ENCODE measurements at places on chromosomes 12 and 14. TPM values are rescaled to one million over a fixed set of nuclear protein-coding genes. Genes with fewer than 3 reads are reported as not detected.

- no peak for DNase-seq
Observed at GRCh38 chr12:10140001-10140400, 10.0 kb upstream of the CLEC7A start.

DNA sequence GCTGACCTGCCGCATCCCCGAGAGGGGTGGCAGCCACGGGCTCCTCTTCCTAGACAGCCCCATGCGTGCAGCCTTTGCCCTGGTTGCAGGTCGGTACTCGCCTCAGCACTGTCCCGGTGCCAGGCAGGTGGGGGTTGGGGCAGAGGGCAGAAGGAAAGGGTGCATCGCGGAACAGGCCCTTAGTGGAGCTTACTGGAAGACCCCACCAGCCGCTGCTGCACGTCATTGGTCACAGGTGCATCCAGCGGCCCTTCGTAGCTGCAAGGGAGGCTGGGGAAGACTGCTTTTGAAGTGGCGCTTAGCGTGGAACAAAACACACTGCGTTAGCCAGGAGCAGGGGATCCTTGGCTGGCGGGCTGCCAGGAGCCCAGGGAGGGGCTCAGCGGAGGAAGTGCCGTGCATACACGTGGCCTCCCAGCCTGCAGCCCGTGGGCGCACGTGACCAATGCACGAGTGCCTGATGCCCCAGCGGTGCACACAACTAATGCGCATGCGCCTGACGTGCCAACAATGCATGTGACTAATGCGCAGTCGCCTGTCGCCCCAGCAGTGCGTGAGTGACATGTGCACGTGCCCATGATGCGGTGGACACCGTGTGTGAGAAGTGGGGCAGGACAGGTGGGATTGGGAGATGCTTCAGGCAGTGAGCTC is 5.0 kb upstream of the EP400 start:
- DNase-seq, result no peak

- no peak for DNase-seq
Observed at GRCh38 chr12:85823436-85824180, 12.6 kb downstream of the RASSF9 start.

The VASH1 gene
- 1.6 TPM for total RNA-seq

DNA sequence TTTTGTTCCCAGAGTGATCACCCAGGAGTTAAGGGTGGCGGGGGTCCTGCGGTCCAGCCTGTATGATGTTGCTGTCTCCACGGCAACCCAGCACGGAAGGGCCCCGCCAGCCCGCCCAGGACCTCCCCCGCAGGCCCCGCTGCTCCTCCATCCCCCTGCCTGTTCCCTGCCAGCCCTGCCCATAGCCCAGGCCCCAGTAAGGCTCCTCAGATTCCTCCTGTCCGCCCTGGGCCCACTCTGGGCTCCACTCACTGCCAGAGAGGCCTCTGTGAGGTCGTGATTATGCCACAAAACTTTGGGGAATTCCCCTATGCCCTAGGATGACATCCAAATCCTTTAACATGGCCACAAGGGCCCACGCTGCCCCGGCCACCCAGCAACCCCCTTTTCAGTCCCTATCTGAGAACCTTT is 20.8 kb downstream of the HSP90AA1 start:
- no peak for DNase-seq

- DNase-seq, result no peak
Observed at GRCh38 chr14:63672417-63673180, 30.9 kb upstream of the WDR89 start.

- peak; percentile 86 for DNase-seq
Observed at GRCh38 chr12:111766608-111767361, at the start of gene ALDH2. Gene ALDH2, plus strand, starts transcription at chr12:111766933. Its CDS starts 50 bp downstream, at chr12:111766983.

The CCDC177 gene
- not detected for total RNA-seq

DNA sequence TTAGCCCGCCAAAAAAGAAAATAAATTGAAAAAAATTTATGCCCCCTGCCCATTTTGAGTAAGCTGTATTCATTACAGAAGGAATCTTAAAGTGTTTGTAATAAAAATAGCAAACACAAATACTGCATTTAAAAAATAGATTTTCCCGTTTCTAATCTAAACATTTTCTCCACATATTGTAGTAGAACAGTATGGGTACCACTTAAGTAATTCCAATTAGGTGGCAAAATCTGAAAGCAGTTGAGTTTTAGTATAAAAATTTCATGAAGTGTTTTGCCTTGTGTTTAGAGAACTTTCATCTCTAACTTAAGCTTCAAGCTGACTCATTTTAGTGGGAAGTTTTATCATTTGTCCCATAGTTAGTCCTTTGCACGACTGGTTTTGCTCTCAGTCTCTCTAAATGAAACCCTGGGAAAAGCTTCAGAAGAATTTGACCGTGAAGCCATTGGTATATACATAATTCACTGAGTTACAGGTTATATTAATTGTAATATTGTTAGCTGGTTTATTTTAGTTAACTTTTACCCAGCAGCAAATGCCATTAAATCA is 214.6 kb downstream of the ERC1 start:
- no peak for DNase-seq

- DNase-seq, result no peak
Observed at GRCh38 chr14:102830474-102831045, 53.3 kb downstream of the TRAF3 start.

The AGAP2 gene
- total RNA-seq, result 3.2 TPM

The TCL1A gene
- total RNA-seq, result not detected

DNA sequence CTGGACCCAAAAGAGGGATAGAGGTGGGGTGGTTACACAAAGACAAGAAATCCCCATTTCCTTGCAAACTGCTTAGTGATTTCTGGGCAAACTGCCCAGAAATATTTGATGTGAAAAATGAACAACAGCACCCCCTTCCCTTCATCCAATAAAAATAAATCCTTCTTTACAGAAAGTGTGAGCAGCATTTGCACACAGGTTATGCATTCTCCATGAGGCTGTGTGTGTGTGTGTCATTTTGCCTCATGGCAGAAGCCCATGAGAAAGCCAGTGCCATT is 17.2 kb upstream of the NRXN3 start:
- DNase-seq, result no peak

The LRRC43 gene
- total RNA-seq, result not detected

- DNase-seq, result no peak
Observed at GRCh38 chr12:79897617-79898016, 37.3 kb downstream of the PPP1R12A start.

DNA sequence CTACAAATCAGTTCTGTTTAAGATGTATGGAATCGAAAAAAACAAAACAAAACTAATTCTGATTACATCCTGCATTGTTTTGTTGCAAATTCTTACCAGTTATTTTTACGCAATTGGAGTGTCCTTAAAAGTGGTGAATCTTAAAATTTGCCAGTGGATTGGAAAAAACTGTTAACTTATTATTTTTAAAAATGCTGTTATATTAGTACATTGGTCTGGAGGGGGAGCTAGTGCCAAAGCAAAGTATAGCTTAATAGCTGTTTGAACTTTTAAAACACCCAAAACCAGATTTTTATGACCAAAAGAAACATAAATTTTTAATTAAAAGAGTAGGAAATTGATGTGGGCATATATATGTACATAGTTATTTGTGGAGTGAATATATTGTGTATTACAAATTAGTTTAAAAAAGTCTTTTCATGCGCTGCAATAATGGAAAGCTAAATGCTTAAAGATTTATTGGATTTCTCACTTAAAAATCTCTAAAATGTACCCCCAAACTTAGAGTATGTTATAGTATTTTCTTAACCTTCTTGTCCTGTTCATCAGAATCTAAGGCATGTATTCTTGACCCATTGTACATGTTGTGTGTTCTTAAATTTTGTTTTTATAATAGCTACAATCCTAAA is 2.5 kb downstream of the FUT8 start:
- DNase-seq, result no peak

DNA sequence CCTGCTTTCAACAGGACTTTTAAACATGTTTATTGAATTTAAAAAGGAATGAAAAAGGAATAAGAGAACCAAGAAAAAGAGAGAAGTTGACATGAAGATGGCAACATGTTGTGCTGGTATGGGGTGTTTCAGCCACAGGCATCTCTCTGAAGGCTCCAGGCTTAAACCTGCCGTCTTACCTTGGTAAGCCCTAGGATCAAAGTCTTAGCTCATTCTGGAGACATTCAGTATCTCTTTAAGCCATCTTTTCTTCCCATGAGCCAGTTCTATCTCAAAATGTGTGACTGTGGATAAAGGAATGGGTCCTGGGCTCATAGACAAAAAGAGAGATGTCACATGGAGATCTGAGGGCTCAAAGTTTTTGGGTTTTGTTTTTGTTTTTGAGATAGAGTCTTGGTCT is 1.6 kb upstream of the TFCP2 start:
- DNase-seq, result no peak

- DNase-seq, result no peak
Observed at GRCh38 chr12:112950701-112951100, 12.4 kb downstream of the OAS3 start.

GRCh38 chr12:122747224-122748135 is 5.1 kb upstream of the DENR start:
- DNase-seq, result no peak

The FOXN4 gene
- total RNA-seq, result not detected

- DNase-seq, result no peak
Observed at GRCh38 chr14:51304941-51305340, 64.9 kb downstream of the TMX1 start.

The NKX2-1 gene
- total RNA-seq, result not detected

The NGB gene
- not detected for total RNA-seq

The SERPINA12 gene
- total RNA-seq, result not detected

DNA sequence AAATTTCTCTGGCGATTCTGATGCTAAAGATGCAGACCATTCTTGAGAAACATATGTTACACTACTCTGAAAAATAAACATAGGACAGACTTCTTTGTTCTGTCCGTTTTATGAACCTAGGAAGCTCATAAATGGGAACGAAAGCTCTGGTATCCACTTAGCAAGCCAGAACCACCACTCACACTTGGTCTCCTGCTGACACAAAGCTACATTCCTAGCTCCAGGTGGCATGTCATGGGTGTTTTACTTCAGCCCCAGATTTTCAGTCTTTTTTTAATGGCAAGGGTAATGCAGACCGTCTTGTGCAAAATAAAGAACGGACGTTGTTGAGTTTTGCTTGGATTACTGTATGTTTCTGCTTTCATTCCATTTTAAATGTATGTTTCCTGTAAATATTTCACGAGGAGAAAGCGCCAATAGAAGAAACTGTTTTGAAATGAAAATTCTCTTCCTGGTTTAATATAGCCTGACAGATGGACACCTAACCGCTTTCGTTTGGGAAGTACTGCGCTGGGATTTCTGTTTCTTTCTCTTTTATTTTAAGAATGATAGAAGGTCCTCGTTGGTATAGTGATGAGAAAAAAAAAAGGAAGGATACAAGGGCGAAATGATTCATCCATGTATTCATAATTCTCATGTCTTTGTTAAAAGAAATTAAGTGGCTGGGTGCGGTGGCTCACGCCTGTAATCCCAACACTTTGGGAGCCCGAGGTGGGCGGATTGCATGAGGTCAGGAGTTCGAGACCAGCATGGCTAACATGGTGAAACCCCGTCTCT is 871 bp upstream of the COQ5 start:
- no peak for DNase-seq

DNA sequence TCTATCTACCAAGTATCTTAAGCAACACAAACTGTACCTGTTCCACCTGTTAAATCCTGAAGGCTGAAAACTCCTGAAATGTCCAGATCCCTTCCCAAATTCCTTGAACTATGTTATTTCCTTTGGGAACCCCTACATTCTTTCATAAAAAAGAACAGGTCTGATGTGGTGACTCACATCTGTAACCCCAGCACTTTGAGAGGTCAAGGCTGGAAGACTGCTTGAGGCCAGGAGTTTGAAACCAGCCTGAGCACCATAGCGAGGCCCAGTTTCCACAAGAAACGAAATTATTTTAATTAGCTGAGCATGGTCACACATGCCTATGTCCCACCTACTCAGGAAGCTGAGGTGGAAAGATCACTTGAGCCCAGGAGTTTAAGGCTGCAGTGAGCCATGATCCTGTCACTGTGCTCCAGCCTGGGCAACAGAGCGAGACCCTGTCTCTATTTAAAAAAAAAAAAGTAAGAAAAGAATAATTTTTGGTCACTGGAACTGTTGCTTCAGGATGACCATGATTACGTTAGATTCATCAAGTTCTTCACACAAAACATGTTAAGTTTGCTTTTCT is 84.3 kb downstream of the PHLDA1 start:
- no peak for DNase-seq

The ANKS1B gene
- total RNA-seq, result 0.88 TPM

- no peak for DNase-seq
Observed at GRCh38 chr12:52539821-52540173, 13.1 kb downstream of the KRT71 start.

The SCN8A gene
- 4.1 TPM for total RNA-seq

The TOMM20L gene
- not detected for total RNA-seq

- no peak for DNase-seq
Observed at GRCh38 chr14:53621921-53622320, 334.7 kb downstream of the BMP4 start.

DNA sequence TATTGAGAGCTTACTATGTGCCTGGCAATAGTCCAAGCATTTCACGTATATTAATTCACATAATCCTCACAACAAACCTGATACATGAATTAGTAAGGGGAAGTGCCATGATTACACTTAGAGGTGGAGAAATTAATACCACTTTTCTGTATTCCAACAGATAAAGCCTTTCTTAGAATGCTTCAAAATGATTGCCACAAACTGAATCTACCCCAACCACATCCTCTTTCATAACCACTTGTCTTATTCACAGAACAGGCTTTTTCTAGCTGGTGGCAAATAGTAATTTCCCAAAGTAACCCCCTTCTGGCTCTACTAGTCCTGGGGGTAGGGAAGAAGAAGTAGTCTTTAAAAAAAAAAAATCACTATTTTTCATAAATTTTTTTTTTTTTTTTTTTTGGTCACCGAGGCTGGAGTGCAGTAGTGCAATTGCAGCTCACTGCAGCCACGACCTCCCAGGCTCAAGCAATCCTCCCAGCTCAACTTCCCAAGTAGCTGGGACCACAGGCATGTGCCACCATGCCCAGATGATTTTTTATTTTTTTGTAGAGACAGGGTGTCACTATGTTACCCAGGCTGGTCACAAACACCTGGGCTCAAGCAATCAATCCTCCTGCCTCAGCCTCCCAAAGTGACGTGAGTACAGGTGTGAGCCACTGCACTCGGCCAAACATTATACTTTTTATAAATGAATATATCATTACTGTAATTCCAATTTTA is 59.0 kb upstream of the ARID2 start:
- DNase-seq, result no peak

- no peak for DNase-seq
Observed at GRCh38 chr14:20190596-20190995, at the start of gene OR11G2. Gene OR11G2, plus strand, starts transcription at chr14:20190896. Its CDS starts 6,542 bp downstream, at chr14:20197438.
